ENCODE measurements at places on chromosomes 6 and 20.
A peak's percentile ranks its signal among the peaks of the same experiment; 100 is the strongest.

- no peak for DNase-seq
- H3K27ac ChIP-seq: no peak overlapping the region
- no peaks in the 10 kb centered on the region for H3K4me1 ChIP-seq
- no peak overlapping the region for H3K4me3 ChIP-seq
- no peaks in the 10 kb centered on the region for H3K36me3 ChIP-seq
These were observed 426.7 kb upstream of the ID4 start for GRCh38 chr6:19410481-19410880.

GRCh38 chr20:32453467-32454163 lies 95.5 kb downstream of the ASXL1 start:
- H3K4me3 ChIP-seq: no peak overlapping the region
- no peak overlapping the region for H3K27ac ChIP-seq
- H3K4me1 ChIP-seq: no peaks in the 10 kb centered on the region
- no peak for DNase-seq

DNA sequence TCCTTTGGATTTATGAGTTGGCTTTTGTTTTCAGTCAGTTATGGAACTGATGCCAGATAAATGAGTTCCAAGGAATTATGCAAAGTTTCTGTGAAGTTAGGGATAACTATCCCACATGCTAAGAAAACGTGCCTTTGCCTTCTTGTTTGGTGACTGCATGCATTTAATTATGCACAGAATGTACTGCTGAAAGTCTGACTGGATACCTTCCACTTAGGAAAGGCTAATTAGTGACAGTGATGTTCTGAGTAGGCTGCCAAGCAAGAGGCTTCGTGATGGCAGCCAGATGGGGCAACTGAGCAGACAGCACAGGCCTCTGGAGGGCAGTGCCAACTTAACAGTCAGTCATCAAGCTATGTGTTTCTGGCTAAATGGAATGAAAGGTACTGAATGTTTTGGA lies 289.9 kb downstream of the CD109 start:
- DNase-seq: no peak
- no peaks in the 10 kb centered on the region for H3K36me3 ChIP-seq
- no peak overlapping the region for H3K27ac ChIP-seq
- peaks cover 1% of the 10 kb centered on the region for H3K27me3 ChIP-seq

DNA sequence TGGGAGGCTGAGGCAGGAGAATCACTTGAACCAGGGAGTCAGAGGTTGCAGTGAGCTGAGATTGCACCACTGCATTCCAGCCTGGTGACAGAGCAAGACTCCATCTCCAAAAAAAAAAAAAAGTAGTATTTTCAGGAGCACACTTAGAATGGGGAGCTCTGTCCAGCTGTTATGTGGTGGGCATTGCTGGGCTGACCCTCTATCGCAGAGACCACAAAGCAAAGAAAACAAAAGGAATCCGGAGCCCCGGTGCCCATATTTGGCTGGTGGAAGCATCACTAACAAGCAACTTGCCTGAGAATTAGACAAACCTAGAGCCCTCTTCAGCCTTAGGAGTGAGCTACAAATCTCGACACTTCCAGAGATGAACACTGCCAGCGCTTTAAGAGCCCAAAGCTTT lies 137.3 kb upstream of the GPR6 start:
- no peak overlapping the region for H3K4me3 ChIP-seq
- no peak overlapping the region for H3K27ac ChIP-seq
- no peaks in the 10 kb centered on the region for H3K4me1 ChIP-seq
- H3K27me3 ChIP-seq: peaks cover 2% of the 10 kb centered on the region
- no peaks in the 10 kb centered on the region for H3K36me3 ChIP-seq
- DNase-seq: no peak

DNA sequence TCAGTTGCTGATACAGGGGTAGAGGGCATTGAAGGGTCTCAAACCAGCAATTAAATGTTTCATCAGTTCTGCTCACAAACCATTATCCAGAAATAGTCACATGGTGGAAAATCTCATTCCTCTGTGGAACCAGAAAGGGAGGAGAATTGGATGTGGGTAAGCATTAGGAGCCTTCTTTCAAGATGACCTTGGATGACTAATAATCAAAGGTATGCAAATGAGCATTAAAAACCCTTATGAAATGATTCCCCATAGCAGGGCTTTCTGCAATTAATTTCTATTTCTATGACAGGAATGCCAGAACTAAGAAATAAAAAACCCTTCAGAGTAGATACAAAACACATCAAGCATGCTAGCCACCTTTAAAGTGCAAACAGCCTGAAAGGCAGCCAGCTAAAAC lies 37.4 kb upstream of the HCRTR2 start:
- no peaks in the 10 kb centered on the region for H3K4me1 ChIP-seq
- no peaks in the 10 kb centered on the region for H3K27me3 ChIP-seq
- H3K36me3 ChIP-seq: no peaks in the 10 kb centered on the region
- no peak overlapping the region for H3K4me3 ChIP-seq
- DNase-seq: no peak
- H3K27ac ChIP-seq: no peak overlapping the region

DNA sequence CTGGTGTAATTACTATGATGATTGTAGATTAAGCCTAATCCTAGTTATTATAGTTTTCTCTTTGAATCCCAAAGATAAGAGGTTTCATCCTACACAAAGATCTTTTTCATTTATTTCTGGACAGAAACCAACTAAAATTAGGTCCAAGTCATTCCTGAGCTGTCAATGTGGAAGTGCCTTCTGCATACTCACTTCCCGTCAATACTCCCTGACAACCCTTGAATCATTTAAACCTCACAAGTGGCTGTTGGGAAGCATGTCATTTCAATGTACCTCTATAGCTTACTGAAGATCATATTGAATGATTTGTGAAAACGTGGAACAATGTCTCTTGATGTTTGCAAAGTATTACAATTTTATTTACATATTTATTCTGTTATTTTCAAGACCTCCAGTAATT lies 274.1 kb downstream of the HACE1 start:
- no peak overlapping the region for H3K4me3 ChIP-seq
- no peak for DNase-seq
- H3K4me1 ChIP-seq: no peaks in the 10 kb centered on the region
- H3K27ac ChIP-seq: no peak overlapping the region
- peaks cover 5% of the 10 kb centered on the region for H3K27me3 ChIP-seq
- H3K36me3 ChIP-seq: no peaks in the 10 kb centered on the region

- H3K4me3 ChIP-seq: no peak overlapping the region
- H3K27ac ChIP-seq: no peak overlapping the region
- peaks cover 5% of the 10 kb centered on the region for H3K36me3 ChIP-seq
These were observed 5.2 kb upstream of the LIN28B start for GRCh38 chr6:104951677-104952076.

DNA sequence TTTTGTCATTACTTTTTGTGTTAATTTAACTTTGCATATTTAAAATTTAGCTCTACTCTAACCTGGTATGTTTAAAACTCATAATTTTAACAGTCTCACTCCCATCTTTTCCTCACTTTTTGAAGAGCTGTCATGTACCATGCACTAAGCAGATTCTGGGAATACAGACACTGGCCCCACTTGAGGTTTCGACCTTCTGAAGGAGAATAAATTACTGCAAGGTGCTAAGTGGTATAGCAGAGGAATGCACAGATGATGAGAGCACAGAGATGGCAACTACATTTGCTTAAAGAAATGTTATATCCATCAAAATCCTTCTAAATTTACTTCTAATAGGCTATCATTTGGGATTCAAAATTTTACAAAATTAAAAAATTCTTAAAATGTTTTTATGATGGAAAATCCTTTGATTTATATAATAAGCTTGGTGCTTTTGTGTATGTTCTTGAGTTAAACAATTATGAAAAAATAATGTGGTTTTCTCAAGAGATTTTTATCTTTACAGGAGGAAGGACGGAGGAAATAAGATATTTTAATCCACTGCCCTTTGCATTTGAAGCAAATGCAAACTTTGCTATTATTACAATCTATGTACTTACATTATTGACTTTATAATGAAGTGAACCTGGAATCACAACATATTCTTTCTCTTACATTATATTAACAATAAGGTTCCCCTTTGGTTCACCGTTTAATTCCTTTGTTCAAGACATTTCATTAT lies 79.3 kb downstream of the AHI1 start:
- H3K4me1 ChIP-seq: peaks cover 3% of the 10 kb centered on the region
- H3K27ac ChIP-seq: no peak overlapping the region
- H3K4me3 ChIP-seq: no peak overlapping the region
- no peak for DNase-seq

- no peaks in the 10 kb centered on the region for H3K4me1 ChIP-seq
- H3K27ac ChIP-seq: no peak overlapping the region
- no peak for DNase-seq
- peaks cover 2% of the 10 kb centered on the region for H3K27me3 ChIP-seq
- H3K4me3 ChIP-seq: no peak overlapping the region
These were observed 114.3 kb downstream of the THBS2 start for GRCh38 chr6:169139179-169139971.

DNA sequence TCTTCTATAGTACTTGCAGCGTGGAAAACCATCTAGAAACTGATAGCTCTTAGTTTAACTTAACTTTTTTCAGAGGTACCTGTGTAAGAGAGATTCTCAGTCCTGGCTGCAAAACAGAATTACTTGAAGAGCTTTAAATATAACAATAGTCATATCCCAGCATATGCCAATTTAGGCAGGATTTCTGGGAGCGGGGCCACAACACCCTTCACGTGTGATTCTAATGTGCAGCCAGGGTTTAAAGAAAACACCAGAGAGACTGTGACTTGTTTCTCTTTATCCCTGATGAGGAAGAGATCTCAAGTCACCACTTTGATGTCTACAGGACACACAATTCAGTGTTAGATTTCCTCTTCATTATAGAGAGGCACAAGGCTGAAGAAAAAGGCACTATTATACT lies 103.7 kb downstream of the PDSS2 start:
- H3K27ac ChIP-seq: no peak overlapping the region
- H3K36me3 ChIP-seq: no peaks in the 10 kb centered on the region
- H3K4me1 ChIP-seq: no peaks in the 10 kb centered on the region
- no peaks in the 10 kb centered on the region for H3K27me3 ChIP-seq
- H3K4me3 ChIP-seq: no peak overlapping the region
- no peak for DNase-seq

DNA sequence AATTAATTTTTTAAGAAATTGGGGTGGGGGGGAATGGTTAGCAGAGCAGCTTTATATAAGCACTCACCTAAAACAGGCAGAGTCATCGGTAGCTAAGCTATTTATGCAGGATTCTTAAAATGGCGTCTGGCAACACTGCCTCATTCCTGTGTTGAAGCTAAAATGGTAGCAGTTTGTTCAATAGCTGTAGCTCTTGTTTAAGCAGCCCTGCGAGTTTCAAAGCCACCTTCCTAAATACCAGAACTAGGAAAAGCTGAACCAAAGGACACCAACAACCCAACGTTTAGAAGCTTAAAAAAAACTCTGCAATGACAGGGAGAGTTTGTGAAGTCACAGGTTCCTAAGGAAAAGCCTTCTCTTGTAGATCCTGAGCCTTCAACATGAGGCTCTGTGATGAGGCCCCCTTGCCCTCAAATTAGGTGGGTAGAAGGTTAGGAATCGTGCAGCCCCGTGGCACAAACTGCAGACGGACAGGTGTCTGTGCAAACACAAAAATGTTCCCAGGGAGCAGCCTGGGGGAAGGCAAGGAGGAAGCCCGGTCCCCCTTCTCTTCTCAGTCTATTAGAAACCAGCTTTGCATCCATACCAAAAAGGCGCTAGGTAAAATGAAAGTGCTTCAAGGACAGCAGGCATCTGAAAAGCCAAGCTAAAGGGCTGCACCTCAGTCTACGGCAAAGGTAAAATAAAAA lies 4.7 kb downstream of the ZMYND8 start:
- no peak for DNase-seq
- no peaks in the 10 kb centered on the region for H3K27me3 ChIP-seq
- H3K36me3 ChIP-seq: peaks cover 24% of the 10 kb centered on the region
- H3K4me3 ChIP-seq: peak overlapping the region; percentile 19
- H3K27ac ChIP-seq: peak overlapping the region; percentile 14
- peaks cover 15% of the 10 kb centered on the region for H3K4me1 ChIP-seq

GRCh38 chr6:43760210-43761168 lies 9.5 kb upstream of the VEGFA start:
- H3K36me3 ChIP-seq: no peaks in the 10 kb centered on the region
- H3K27ac ChIP-seq: no peak overlapping the region
- no peak overlapping the region for H3K4me3 ChIP-seq

GRCh38 chr6:44076356-44077213 lies 50.7 kb downstream of the MRPL14 start:
- H3K4me1 ChIP-seq: peaks cover 26% of the 10 kb centered on the region
- no peak overlapping the region for H3K4me3 ChIP-seq
- peaks cover 18% of the 10 kb centered on the region for H3K27me3 ChIP-seq
- H3K36me3 ChIP-seq: no peaks in the 10 kb centered on the region
- H3K27ac ChIP-seq: no peak overlapping the region

DNA sequence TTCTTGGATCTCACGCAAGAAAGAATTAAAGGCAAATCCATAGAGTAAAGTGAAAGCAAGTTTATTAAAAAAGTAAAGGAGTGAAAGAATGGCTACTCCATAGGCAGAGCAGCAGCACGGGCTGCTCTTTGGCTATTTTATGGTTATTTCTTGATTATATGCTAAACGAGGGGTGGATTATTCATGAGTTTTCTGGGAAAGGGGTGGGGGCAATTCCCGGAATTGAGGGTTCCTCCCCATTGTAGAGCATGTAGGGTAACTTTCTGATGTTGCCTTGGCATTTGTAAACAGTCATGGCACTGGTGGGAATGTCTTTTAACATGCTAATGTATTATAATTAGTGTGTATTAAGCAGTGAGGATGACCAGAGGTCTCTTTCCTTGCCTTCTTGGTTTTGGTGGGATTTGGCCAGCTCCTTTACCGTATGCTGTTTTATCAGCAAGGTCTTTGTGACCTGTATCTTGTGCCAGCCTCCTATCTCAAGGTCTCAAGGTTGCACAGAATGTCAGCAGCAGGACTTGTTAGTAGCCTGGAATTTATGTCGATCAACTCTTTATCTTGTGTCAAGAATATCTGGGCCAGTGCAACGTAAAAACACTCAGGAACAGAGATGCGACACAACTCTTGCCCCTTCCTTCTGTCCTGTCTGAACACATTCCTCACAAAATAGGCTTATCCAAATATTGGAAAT lies 931.4 kb downstream of the QKI start:
- no peak overlapping the region for H3K27ac ChIP-seq
- H3K36me3 ChIP-seq: no peaks in the 10 kb centered on the region
- H3K4me3 ChIP-seq: no peak overlapping the region
- no peak for DNase-seq
- no peaks in the 10 kb centered on the region for H3K4me1 ChIP-seq

All from activated CD4-positive, alpha-beta memory T cell treated with anti-CD3 and anti-CD28 coated beads, Interleukin-2, amount 10 ng/mL, durations not matched to agents 7 days and 5 days (primary cell).